CD4-positive, alpha-beta T cell (primary cell): ENCODE measurements at places on chromosomes 4 and X.

DNA sequence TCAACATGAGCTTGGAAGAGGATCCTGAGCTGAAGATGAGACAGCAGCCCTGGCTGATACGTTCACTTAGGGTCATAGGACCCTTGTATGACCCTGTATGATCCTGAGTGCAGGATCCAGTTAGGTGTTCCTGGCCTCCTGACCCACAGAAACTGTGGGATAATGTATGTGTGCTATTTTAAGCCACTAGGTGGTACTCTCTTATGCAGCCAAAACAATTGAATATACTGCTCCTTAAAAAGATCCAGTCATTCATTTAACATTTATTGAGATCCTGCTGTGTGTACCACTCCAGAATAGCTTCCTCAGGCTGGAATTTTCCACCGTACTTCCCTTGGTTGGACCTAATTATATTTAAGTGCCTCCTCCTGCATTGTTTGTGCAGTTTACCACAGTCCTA lies 167.1 kb downstream of the AMELX start:
- H3K36me3 ChIP-seq, result no peaks in the 10 kb centered on the region
- no peak overlapping the region for H3K4me3 ChIP-seq
- no peaks in the 10 kb centered on the region for H3K4me1 ChIP-seq

DNA sequence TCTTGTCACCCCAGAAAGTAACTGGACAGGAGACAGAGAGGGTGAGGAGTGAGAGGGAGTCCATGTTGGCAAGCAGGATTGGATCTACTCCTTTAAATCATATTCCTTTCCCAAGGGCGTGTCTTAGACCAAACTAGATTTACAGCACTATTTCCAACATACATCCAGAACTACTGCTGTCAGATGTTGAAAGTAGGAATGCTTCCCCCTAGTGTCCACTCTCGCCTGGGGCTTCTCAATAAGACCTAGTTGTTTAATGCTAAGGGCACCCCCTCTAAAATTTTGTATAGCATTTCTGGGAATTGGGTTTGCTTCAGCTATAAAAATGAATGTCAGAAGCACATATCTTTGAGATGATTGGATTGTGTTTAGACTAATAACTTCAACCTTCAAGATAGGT lies 13.3 kb downstream of the OFD1 start:
- H3K4me1 ChIP-seq, result peaks cover 3% of the 10 kb centered on the region
- no peaks in the 10 kb centered on the region for H3K27me3 ChIP-seq
- peak; percentile 26 for DNase-seq
- H3K4me3 ChIP-seq, result no peak overlapping the region
- no peak overlapping the region for H3K27ac ChIP-seq
- peaks cover 58% of the 10 kb centered on the region for H3K36me3 ChIP-seq

- H3K36me3 ChIP-seq, result no peaks in the 10 kb centered on the region
- no peaks in the 10 kb centered on the region for H3K4me1 ChIP-seq
- H3K27ac ChIP-seq, result no peak overlapping the region
- no peaks in the 10 kb centered on the region for H3K27me3 ChIP-seq
These were observed 27.3 kb downstream of the CT45A1 start for GRCh38 chrX:135740681-135741149.

DNA sequence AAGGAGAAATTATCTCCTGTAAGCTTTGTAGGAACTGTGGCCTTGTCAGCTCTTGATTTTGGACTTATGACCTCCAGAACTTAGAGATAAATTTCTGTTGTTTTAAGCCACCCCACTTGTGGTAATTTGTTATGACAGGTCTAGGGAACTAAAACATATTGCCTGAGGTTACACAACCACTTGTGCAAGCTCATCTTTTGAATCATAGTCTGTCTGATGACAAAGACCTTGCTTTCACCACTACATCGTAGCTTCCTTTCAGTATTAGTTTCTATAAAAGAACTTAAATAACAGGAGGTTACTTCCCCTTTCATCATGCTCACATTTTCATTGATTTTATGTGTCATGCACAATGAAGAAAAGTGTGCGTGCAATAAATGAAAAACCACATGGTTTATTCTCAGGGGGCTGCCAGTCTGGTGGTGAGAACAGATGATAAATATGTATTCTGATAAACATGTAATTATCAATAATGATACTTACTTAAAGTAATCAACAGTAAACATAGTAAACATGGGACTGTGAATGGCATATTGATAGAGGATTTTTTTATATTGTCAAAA lies 690.0 kb upstream of the HS3ST1 start:
- no peak for DNase-seq
- no peaks in the 10 kb centered on the region for H3K36me3 ChIP-seq
- H3K4me1 ChIP-seq, result no peaks in the 10 kb centered on the region
- H3K27me3 ChIP-seq, result no peaks in the 10 kb centered on the region
- no peak overlapping the region for H3K4me3 ChIP-seq
- no peak overlapping the region for H3K27ac ChIP-seq

DNA sequence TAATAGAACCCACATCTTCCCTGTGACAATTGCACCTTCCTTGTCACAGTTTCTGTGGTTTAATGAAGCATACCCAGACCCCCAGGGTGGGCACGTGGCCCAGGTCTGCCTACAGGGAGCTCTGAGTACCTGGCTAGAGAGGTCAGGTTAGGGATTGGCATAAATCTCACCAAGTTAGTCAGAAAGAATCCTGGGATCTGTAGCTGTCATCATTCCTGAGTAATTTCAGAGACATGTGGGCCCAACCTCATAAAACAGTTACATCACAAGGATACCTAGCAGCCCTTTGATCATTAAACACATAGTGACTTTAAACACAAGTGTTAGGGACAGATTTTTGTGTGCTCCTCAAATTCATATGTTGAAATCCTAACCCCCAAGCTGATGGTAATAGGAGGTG lies 123.0 kb downstream of the KDR start:
- H3K27me3 ChIP-seq, result peaks cover 4% of the 10 kb centered on the region
- no peaks in the 10 kb centered on the region for H3K4me1 ChIP-seq

DNA sequence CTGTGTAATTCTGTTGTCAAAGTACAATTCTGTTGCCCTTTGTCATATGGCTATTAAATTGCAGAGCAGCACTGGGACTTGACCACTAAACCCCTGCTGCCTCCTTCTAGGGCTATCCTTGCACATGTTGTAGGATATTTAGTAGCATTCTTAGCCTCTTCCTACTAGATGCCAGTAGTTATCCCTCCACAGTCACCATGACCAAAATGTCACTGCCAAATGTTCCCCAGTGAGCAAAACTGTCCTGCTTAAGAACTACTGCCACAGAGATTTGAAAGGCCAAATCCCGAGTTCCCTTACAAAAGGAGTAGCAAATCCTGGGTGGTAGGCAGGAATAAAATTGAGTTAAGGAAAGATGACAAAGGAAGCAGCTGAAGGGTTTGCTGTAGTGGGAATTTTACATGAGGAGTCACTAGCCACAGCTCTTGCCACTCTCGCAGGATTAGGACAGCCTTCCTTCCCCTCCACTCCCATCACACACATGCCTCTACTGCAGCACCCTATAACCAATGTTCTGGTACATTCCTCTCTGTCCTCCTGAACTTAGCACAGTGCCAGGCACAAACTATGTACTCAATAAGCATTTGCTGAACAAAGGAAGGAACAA lies 8.4 kb downstream of the APBB2 start:
- H3K27ac ChIP-seq, result no peak overlapping the region
- H3K4me3 ChIP-seq, result no peak overlapping the region
- DNase-seq, result no peak
- no peaks in the 10 kb centered on the region for H3K4me1 ChIP-seq
- no peaks in the 10 kb centered on the region for H3K27me3 ChIP-seq

DNA sequence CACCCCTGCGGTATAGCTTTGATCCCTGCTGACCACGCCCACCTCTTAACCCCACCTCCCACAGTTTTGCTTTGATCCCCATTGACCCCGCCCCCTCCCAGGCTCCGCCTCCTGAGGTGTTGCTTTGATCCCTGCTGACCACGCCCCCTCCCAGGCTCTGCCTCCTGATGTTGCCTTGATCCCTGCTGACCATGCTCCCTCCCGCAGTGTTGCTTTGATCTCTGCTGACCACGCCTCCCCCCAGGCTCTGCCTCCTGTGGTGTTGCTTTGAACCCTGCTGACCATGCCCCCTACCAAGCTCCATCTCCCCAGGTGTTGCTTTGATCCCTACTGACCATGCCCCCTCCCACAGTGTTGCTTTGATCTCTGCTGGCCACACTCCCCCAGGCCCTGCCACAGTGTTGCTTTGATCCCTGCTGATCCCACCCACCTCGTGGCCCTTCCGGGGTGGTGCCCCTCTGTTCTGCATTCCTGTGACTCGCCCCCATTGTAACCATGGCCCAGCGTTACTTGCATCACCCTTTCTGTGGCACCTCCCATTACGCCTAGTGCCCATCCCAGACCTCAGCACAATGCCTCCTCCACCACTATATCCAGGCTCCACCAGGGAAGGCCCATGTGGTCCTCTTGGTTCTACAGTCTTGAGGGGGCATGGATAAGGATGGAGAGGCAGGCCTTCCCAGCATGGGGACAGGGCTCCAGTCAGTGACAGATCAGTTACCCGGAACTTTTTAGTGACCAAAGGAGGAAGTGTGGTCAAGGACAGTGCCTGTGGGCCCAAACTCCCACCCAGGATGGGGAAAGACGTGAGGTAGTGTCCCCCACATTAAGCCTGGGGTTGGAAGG lies 70.8 kb downstream of the ADRA2C start:
- DNase-seq, result peak; percentile 37
- H3K4me1 ChIP-seq, result peaks cover 4% of the 10 kb centered on the region
- H3K27me3 ChIP-seq, result peaks cover 18% of the 10 kb centered on the region
- no peak overlapping the region for H3K4me3 ChIP-seq

DNA sequence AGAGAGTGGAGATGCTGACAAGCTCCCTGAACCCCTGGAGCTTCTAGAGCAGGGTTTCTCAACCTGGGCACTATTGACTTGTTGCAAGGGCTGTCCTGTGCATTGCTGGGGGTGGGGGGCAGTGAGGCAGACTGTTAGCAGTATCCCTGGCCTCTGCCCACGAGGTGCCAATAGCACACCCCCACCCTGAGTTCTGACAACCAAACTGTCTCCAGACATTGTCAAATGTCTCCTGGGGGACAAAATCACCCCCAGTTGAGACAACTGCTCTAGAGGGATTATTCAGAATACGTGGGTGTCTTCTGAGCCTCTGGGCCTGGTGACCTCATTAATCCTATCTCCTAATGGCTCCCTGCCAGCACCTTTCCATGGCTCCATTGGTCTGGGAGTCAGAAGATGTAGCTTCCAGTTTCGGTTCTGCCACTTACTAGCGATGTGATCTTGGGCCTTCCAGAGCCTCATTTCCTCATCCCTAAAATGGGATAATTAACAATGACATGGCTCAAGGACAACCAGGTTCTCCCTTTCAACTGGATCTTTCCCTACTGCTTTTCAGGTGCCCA lies 17.6 kb upstream of the PJA1 start:
- no peaks in the 10 kb centered on the region for H3K36me3 ChIP-seq
- no peak for DNase-seq
- no peaks in the 10 kb centered on the region for H3K4me1 ChIP-seq

GRCh38 chr4:84279678-84280077 lies 219.4 kb downstream of the NKX6-1 start:
- H3K36me3 ChIP-seq, result no peaks in the 10 kb centered on the region
- H3K4me1 ChIP-seq, result no peaks in the 10 kb centered on the region
- H3K4me3 ChIP-seq, result no peak overlapping the region
- no peaks in the 10 kb centered on the region for H3K27me3 ChIP-seq
- no peak overlapping the region for H3K27ac ChIP-seq

DNA sequence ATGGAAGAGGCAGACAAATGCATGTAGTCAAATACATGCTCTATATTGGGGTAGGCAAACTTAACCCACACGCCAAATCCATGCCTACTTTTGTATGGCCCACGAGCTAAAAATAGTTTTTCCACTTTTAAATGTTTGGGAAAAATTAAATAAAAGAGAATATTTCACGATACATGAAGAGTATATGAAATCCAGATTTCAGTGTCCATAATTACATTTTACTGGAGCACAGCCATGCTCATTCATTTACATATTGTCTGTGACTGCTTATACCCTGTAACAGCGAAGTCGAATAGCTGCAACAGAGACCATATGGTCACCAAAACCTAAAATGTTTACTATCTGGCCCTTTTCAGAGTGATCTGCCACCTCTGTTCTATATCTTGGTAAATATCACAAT lies 257.4 kb upstream of the NOCT start:
- H3K27me3 ChIP-seq, result no peaks in the 10 kb centered on the region
- no peak overlapping the region for H3K4me3 ChIP-seq
- H3K36me3 ChIP-seq, result no peaks in the 10 kb centered on the region
- no peak for DNase-seq

DNA sequence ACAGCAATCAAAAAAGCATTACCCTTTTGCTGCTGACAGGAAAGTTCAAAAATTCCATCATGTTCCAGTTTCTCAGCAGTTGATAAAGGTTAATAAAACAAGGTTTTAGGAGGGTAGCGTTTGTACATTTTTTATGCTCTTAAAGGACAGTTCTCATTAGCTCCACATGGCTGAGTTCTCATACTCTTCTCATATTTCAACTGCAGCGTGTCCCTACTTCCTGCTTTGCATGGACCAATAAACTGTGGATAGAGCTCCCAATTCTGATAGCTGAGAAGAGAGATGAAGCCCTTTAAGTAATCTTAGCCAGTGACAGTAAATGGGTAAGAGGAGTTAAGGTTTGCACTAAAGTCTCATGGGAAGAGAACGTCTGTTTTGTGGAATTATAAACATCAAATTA lies 53.5 kb downstream of the SPANXA2 start:
- no peak overlapping the region for H3K4me3 ChIP-seq
- no peaks in the 10 kb centered on the region for H3K27me3 ChIP-seq
- no peaks in the 10 kb centered on the region for H3K4me1 ChIP-seq

- no peak overlapping the region for H3K4me3 ChIP-seq
- no peak for DNase-seq
- H3K27ac ChIP-seq, result no peak overlapping the region
- no peaks in the 10 kb centered on the region for H3K4me1 ChIP-seq
These were observed 22.3 kb upstream of the CLOCK start for GRCh38 chr4:55568905-55569504.

- H3K27me3 ChIP-seq, result no peaks in the 10 kb centered on the region
- H3K27ac ChIP-seq, result no peak overlapping the region
- DNase-seq, result no peak
- H3K4me3 ChIP-seq, result no peak overlapping the region
- no peaks in the 10 kb centered on the region for H3K36me3 ChIP-seq
These were observed 43.7 kb downstream of the SAT1 start for GRCh38 chrX:23826653-23827052.

- DNase-seq, result no peak
- no peaks in the 10 kb centered on the region for H3K36me3 ChIP-seq
- H3K4me1 ChIP-seq, result no peaks in the 10 kb centered on the region
These were observed 73.9 kb downstream of the SORBS2 start for GRCh38 chr4:185738038-185738552.
